Mucosa of gallbladder (tissue), 1 donor: ENCODE measurements at places on chromosomes 5 and 9. TPM values are rescaled to one million over a fixed set of nuclear protein-coding genes. Genes with fewer than 3 reads are reported as not detected.

Gene CACNA1B
- 0.43 TPM for total RNA-seq

Gene GCNT1
- total RNA-seq = 15.6 TPM

Gene PLEKHG4B
- 0.09 TPM for total RNA-seq

Gene PCDHB14
- 9.4 TPM for total RNA-seq

Gene NCBP1
- 23.9 TPM for total RNA-seq

Gene CORO2A
- total RNA-seq = 129 TPM

DNA sequence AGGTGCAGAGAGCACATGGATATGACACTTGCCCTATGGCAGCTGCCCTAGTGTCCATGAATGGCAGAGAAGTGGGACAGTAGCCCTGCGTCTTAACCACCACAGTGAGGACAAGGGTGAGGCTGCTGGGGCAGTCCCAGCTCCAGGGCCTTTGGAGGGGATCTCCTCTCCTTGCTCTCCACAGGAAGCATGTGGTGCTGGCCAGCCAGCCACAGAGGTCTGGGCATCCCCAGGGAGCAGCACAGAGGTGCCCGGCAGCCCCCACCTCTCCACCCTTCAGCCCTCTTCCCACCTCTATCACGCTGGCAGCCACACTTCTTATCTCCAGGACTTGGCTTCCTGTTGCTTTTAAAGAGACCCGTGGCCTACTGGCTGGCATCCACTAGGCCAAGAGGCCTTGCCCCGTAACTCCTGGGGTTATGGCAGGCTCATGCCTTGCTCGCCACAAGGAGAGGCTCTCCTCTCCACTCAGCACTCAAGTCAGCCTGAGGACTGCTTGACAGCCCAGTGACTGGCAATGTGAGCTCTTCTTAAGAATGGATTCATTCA, 21.9 kb downstream of the CSF2 start:
- DNase-seq = no peak

GRCh38 chr9:98175028-98175569, 17.3 kb downstream of the CORO2A start:
- DNase-seq = no peak

GRCh38 chr5:148794275-148794674, 32.1 kb upstream of the ADRB2 start:
- DNase-seq = no peak

GRCh38 chr5:31470608-31471007, 61.3 kb downstream of the DROSHA start:
- DNase-seq = no peak

DNA sequence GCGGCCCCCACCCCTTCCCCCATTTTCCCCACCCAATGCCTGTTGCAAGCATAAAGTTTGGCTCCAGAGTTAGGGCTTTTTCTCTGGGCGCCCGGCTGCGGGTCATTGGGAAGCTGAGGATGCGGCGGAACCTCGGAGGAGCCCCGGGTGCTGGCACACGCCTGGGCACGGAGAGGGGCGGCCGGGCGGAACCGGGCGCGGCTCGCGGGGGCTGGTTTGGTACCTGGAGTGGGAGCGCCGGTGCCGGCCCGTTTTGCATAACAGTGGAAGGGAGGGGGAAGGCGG, 1.2 kb downstream of the PPARGC1B start:
- no peak for DNase-seq

- DNase-seq = no peak
Observed at GRCh38 chr9:131854896-131855613, 115.2 kb upstream of the RAPGEF1 start.

- DNase-seq = no peak
Observed at GRCh38 chr5:42929871-42930270, 110.2 kb downstream of the ANXA2R start.

- DNase-seq = no peak
Observed at GRCh38 chr5:42745426-42745825, 11.2 kb upstream of the CCDC152 start.

DNA sequence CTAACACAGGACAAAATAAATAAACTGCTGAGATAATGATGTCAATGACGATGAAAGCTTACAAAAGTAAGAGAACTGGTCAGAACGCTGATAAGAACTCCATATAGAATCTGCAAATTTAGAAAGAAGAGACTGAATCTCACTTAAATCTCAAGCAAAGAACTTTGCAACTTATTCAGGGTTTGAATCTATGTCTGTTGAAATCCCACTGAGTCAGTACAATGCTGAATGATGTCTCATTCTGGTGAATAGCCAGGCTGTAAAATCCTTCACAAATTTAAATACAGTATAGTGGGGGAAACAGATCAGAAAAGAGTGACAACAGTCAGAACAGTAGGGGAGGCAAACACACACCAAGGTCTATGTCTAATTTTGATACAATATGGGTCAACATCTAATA, 38.9 kb upstream of the NR3C1 start:
- DNase-seq = no peak

GRCh38 chr5:109826426-109826825, 136.7 kb downstream of the MAN2A1 start:
- DNase-seq = no peak

DNA sequence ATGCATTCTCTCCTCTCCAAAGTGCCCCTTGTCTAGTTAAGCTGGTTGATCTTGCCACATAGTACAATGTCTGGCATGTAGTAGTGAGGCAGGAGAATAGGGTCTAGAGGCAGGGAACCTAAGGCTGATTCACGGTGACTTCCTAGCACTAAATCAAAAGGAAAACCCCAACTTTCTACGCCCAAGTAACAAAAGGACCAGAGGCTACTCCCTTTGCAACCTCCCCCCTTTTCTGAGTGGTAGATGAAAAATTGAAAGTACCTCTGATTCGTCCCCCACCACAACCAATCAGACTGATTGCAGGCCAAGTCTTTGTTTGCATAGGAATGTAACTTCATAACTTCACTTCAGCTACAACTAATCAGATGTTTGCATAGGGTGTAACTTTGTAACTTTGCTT, 278.8 kb downstream of the PSAT1 start:
- no peak for DNase-seq

- DNase-seq = no peak
Observed at GRCh38 chr9:117541181-117541580, 126.3 kb upstream of the ASTN2 start.
